ENCODE measurements at places on chromosomes 4 and X.

DNA sequence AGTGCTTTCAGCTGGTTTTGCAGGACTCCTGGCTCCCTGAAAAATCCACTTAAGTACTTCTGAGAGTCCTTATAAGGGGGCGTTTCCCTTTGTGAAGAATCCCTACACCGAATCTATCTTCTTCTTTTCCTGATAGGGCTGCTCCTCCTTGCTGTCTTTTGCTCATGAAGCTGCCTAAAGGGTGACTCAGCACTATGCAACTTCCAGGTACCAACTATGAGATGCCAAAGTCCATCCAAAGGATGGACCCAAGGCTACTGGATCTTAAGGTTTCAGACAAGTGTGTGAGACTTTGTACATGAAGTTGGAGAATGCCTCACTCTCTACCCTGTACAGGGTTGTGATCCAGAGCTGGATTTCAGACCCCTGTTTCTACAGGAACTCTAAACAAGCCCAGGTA lies 485.0 kb upstream of the FAT1 start:
- DNase-seq: no peak

DNA sequence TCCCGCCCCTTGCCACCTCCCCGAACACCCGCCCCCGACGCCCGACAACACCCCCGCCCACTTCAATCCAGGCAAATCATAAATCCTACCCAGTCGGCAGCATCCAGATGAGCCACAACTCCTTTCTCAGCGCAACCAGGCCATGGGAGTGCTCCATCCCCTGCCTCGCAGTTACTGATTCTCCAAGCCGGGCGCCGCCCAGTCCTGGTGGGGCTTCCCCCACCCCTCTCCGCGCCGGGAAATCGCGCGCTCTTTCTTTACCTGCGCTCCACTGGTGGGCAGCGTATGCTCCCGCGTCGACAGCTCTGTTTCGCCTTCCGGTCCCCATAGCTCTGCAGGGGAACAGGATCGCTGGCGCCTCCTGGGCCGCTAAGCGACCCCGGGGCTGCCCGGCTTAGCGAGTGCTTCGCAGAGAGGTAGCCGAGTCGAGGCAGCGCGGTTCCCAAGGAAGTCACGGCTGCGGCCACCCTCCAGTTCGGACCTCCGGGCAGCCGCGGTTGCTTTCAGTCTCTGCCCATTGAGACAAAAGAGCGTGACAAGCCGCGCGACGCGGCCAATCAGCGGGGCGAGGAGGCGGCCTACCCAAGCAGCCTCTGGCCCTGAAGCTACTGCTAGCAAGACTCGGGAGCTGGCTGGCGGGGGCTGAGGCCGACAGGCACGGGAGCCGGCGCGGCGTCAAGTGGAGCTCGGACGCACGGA lies 43.7 kb upstream of the TMSB15B start:
- peak; percentile 24 for DNase-seq

GRCh38 chr4:76569225-76569624 lies 134.2 kb downstream of the SHROOM3 start:
- no peak for DNase-seq

GRCh38 chrX:104270916-104271512 lies 16.3 kb upstream of the ESX1 start:
- no peak for DNase-seq

DNA sequence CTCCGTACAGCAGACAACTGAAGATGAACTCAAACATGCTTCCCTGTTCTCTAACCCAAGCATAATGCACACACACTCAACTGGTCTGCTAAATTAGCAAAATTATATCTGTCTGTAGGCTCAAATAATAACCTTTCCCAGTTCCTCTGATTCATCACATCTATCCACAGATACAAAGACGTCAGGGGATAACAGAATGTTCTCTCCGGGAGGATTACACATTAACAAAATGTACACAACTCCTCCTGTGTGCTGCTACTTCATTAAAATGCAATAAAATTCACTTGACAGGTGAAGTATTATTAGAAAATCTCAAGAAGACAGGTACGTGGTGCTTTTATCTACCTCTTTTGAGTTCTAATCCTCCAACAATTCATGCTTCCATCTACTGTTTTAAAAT lies 57.4 kb downstream of the FAT1 start:
- no peak for DNase-seq

GRCh38 chrX:154603438-154604430 lies 15.3 kb downstream of the CTAG1B start:
- no peak for DNase-seq

DNA sequence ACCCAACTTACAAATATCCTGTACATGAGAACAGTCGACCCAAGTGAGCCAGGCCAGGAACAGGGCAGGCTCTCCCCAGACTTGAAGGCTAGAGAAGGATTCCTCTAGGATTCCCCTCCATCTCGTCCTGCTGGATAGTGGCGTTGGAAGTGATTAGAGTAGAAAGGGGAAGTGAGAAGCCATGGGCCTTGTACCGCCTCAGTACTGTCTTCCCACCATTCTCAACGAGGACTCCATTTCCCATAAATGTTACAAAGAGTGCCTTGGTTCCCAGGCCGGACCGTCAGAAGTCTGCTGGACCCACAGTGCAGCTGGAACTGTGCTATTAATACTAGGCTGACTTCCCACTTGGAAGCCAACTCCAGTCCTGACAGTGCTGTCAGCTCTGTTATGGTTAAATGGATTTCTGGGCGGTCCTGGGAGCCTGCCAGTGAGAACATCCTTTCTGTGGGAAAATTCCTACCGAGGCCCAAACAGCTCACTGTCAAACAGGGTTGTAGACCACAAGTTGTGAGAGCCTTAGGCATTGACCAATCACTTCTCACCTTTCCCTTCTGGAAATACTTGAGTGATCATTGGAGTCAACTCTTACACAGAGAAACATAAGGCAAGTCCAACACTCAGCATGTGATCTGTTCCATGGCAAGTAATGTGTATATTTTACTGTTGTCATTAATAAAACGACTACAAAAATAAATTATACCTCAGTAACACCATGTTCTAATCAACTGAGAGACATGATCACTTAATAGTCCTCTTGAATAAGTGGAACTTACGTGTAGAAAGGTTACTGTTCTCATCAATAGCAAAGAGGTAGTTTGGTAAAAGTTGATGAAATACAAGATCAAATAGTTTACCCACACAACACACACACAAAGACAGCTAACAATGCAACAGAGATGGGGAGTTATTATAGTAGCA lies 58.4 kb downstream of the AMELX start:
- no peak for DNase-seq

GRCh38 chr4:140088323-140088967 lies 65.5 kb downstream of the MAML3 start:
- no peak for DNase-seq

DNA sequence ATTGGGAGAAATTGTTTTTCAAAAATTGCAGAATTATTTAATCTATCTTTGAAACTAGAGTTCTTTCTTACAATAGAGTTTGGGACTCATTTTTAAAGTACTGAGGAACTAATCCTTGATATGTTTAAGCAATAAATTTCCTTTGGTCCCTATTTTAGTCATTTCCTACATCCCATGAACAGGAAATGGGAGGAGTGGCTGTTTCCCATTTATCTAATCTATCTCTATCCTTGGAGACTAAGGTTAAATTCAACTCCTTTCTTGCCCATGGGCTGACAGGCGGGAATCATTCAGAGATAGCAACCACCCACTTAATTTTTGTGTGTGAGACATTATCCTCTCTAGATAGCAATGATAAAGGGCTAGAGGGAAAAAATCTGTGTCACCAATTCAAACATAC lies 131.6 kb upstream of the EMCN start:
- no peak for DNase-seq

DNA sequence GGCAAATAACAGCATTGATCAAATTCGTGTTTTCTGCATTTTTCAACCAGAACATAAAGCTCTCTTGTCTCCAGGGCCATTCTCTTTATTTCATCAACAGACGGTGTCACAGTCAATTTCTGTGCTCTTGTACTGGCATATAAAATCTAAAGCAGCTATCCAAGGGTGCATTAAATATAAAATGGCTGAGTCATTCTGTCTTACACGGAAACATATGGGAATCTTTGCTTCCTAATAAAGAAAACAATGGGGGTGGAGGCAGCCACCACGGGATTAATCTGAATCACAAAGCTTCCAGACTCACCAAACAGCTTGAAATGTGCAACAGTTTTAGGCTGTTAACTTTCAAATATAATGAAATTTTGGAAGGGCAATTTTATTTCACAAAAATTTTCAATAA lies 132.6 kb downstream of the IL15 start:
- no peak for DNase-seq

DNA sequence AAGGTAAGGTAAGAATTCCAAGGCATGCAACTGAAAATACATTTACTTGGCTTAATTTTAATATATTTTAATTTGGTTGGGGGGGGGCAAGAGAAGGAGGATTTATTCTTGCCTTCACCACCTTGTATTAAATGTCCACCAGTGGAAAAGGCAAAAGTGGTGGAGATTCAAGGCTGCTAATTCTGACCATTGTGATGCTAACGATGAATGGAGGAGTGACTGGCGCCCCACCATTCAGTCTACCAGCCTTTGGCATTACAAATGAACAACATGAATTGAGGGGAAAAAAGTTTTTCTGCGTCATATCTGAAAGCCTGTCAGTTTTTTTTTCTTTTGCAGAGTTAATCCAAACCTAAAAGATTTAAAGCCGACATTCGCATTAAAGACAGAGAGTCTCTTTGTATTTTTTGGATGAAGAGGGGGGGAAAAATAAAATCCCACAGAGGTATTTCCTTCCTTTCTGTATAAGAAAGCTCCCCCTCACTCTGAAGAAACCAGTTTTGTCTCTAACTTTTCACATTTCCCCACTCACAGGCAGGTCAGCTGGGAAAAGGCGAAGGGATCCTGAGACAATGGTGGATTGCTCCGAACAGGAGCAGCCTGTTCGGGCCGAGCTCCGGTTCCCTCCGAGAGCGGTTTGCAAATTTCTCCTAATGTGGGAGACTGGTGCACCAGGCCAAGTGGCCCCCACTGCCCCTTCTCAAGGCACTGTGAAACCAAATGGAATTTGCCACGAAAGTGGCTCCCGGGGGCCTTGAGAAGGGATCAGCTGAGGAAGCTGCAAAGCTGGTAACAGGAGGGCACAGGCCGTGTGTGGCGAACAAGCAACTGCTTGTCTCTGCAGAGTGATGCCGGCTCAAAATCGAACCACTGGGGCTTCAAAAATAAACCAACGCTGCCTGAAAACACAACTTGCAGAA lies 28.1 kb downstream of the SHISA3 start:
- no peak for DNase-seq

- DNase-seq: no peak
These were observed 186.2 kb upstream of the CPXCR1 start for GRCh38 chrX:88560673-88561330.

Measured in thymus (tissue), 14 donors.